ENCODE measurements at places on chromosomes 13 and 19.

GRCh38 chr13:94192431-94192975 lies 287.0 kb downstream of the DCT start:
- DNase-seq: peak; percentile 12

DNA sequence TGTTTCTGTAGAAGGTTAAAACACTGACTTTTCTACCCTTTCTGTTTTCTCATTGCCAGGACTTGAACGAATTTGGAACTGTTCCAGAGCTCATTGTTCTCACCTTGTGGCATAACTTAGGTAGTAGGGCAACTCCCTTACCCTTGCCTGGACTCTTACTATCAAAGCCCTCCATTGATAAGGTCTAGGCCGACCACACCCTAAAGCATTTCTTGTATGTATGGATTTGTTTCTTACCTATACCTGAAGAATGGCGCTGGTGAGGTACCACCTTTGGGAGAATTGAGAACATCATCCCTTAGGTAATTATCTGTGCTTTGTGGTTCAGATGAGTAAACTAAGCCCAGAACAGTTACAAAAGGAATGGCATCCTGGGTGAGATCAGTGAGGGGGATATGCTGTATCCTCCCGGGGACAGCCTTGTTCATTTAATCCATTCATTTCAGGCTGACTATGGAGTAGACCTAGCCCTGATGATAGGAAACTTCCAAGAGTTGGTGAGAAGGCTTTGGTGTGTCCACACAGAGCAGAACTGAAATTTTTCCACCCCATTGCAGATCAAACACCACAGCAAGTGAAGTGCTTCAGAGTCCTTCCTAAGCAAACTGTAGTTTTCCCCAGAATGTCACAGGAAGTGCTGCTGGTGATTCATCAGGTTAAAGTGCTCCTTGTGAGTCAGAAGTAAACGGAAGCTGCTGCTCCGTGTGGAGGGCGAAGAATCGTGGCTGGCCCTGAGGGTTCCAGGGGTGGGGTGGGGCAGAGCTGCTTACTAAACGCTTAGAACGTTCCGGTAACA lies 113.0 kb downstream of the TEX26 start:
- DNase-seq: peak; percentile 87

DNA sequence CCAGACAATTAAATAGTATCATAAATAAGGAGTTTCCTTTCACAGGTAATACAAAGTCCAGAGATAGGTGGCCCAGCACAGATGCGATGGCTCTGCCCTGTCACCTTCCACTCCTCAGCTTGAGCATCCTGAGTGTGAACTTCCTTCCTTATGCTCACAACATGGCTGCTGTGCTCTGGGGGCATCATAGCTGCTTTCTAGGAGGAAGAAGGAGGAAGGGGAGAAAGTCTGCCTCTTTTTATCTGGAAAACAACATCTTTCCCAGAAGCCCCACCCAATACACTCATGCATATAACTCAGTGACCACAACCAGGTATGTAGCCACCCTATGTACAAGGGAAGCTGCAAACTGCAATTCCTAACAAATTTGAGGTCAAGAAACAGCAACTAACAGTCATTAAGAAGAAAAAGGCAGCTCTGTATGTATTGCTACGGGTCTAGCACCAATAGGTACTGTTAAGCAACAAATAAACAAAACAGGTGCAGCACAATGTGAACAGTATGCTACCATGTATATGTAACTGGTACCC lies 201.2 kb upstream of the UBL3 start:
- DNase-seq: no peak

GRCh38 chr19:39398297-39398864 lies 7.2 kb downstream of the MED29 start:
- peak; percentile 73 for DNase-seq

DNA sequence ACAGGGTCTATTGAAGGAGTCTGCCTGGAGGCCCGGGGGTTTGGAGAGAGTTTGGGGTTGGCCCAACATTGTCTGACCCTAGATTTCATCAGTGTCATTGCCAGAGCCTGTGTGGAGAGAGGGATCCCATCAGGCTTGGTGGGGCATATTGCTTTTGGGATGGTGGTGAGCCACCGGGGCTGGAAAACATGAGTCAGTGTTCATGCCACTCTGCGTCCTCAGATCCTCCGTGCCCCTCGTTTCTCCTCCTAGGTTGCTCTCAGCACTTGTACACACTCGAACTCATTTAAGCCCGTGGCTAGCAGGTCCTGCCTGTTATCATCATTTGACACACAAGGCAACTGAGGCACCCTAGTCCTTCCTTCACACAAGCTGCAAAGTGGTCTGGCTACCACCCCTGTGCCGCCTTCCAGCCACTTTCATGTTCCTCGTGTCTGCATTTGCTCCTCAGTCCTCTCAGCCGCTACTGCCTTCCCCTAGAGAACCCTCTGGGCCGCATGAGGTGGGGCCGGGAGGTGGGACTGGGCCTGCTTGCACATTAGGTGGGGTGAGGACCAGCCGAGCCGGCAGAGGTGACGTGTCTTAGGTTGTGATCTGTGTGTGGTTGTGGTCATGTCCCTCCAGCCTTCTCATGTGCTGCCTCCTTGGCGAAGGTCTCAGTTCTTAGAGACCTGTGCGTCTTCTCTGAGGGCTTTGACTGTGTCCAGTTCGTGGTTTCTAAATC lies 3.6 kb downstream of the NACC1 start:
- DNase-seq: no peak

- DNase-seq: no peak
These were observed 7.1 kb upstream of the EPN1 start for GRCh38 chr19:55667958-55668357.

GRCh38 chr19:2543463-2544442 lies 67.8 kb downstream of the GADD45B start:
- DNase-seq: peak; percentile 98

- DNase-seq: no peak
These were observed 13.1 kb downstream of the SETDB2 start for GRCh38 chr13:49457221-49457620.

GRCh38 chr19:13339869-13340268 lies 166.4 kb downstream of the CACNA1A start:
- DNase-seq: no peak

DNA sequence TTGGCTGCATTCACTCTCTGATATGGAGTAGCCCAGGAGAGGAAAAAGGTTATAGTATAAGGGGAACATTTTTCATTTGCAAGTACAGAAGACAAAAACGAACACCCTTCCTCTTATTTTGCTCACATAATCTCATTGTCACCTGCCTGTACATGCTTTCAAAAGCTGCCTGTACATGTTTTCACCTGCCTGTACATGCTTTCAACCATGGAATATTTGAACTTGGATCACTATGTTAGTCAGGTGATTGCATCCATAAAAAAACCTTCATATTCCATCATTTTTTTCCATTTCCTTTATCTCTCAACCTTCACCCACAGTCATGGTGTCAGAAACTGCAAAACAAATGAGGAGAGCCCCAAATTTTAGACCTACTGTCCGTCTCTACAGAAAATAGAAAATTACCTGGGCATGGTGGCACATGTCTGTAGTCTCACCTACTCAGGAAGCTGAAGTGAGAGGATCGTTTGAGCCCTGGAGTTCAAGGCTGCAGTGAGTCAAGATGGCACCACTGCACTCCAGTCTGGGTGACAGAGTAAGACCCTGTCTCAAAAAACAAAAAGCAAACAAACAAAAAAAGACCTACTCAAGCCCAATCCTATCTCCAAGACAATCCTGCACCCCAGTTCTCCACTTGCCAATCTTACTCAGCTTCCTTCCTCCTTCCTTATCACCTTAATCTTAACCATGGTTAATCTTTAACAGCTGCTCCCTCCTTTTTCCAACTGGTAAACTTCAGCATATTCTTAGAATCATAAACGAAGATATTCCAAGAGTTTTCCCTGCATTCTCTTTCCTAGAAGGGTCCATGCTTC lies 11.6 kb downstream of the IGFL2 start:
- DNase-seq: no peak

DNA sequence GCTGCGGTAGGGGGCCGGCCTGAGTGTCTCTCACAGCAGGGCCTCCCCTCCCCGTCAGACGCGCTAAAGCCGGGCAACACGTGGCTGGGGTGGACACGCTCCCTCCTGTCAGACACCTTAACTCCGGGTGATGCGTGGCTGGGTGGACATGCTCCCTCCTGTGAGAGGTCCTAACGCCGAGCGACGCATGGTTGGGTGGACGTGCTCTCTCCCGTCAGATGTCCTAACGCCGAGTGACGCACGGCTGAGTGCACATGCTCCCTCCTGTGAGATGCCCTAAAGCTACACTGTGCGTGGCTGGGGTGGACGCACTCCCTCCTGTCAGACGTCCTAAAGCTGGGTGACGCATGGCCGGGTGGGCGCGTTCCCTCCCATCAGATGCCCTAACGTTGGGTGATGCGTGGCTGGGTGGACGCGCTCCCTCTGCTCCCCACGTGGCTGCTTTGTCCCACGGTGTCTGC lies 126.1 kb upstream of the MCF2L start:
- no peak for DNase-seq

- DNase-seq: peak; percentile 23
These were observed 536 bp downstream of the UBA2 start for GRCh38 chr19:34428549-34429285.

DNA sequence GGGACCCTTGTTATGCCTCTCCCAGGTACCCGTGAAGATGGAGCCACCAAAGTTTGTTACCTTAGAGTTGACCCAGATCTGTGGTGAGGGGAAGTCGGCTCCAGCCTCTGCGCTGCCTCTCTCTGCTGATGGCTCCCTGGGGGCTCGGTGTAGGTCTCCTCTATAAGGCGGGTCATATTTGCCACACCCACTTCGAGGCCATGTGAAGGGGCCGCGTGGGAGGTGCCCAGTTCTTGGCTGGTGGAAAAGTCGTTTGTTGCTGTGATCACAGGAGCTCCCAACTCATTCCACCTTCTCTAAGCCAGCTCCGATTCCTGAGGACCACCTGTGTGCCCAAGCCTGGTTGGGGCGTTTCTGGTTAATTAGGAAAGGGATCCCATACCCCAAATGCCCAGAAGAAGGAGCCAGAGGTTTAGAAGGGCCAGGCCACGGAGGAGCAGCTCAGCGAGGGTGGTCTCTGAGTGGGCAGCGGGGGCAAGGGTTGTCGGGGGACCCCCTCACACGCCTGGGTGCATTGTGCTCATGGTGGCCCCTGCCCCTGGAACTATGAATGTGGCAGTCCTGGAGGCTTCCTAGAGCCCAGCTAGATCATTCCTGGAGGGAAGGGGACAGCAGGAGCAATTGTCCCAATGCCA lies 296.5 kb downstream of the ZNF536 start:
- no peak for DNase-seq

- no peak for DNase-seq
These were observed 304.8 kb downstream of the KLF12 start for GRCh38 chr13:73829416-73829815.

GRCh38 chr19:39052243-39052746 lies 19.9 kb upstream of the FBXO27 start:
- DNase-seq: peak; percentile 18

DNA sequence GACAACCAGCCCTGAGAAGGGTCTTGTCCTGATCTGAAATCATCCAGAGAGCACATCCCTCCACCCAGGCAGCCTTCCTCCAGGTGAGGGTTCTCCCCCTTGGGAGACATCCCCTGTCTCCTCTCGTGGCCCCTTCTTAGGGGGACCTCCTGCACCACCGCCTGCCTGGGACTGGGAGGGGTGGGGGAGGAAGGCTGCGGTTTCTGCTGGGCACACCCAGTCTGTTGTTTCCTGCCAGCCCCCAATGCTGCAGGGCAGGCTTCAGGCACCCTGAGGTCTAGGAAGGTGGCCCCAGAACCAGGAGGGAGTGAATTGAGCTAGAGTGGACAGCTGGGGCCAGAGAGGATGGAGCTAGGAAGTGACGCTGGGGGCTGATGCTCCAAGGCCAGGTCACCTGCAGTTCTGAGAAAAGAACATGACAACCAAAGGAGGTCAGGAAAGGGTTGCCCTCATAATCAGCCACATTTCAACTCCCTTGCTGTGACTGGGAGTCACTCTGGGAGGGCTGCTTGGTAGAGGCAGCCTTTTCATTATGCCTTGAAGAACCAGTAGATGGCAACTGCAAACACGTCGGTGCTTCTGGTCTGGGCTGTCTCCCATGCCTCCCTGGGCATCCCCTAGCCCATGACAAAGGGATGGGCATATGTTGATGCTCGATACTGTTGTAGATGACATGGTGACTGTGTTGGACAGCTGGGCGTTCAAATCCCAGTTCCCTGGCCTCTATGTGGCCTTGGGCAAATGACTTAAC lies 1.4 kb downstream of the ARHGEF18 start:
- DNase-seq: no peak

- DNase-seq: no peak
These were observed 268.2 kb upstream of the MAB21L1 start for GRCh38 chr13:35744566-35745178.

GRCh38 chr13:93169980-93170379 lies 56.6 kb upstream of the GPC6 start:
- DNase-seq: peak; percentile 95

DNA sequence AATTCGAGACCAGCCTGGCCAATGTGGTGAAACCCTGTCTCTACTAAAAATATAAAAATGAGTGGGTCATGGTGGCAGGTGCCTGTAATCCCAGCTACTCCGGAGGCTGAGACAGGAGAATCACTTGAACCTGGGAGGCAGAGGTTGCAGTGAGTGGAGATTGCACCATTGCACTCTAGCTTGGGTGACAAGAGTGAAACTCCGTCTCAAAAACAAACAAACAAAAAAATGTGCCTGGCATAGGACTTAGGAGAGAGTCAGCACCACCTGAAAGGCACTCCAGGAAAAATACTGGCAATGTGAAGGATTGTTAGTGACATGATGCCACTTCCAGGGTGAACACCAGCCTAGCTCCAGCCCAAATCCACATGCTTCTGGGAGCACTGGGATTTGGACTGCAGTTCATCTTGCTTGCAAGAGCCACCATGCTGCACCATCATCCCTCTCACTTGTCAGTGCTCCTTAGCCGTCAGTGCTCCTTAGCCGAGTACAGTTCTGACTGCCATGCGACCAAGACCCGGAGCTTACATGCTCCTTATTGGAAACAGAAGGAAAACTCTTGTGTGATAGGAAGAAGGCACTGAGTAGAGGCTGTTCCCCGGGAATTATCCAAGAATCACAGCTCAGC lies 145.1 kb upstream of the RNF113B start:
- DNase-seq: no peak

GRCh38 chr19:17511724-17512573 lies 500 bp downstream of the PGLS start:
- DNase-seq: peak; percentile 69

DNA sequence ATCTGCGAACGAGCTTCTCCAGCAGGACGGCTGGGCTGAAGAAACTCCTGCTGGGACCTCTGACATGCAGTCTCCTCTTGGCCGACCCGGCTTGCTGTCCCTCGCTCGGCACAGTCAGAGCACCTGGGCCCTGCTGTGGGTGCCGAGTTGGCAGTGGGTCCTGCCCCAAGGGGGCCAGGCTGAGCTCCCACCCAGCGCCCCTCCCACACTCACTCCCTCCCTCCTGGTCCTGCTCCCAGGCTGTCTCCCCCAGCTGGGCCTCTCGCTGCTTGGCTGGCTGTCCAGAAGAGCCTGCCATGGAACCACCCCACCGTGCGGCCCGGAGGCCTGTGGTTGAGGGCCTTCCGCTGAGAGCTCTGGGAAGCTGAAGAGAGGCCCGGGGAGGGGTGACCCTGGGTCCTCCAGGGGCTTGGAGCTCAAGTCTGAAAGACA lies 6.0 kb downstream of the AKT2 start:
- no peak for DNase-seq

GRCh38 chr13:29943686-29944085 lies 93.3 kb upstream of the UBL3 start:
- DNase-seq: no peak

- no peak for DNase-seq
These were observed 19.9 kb upstream of the SGCG start for GRCh38 chr13:23160638-23161480.

Data from NCI-H226 (cell line).